ENCODE measurements at places on chromosomes 4 and X. TPM values are rescaled to one million over a fixed set of nuclear protein-coding genes. Genes with fewer than 3 reads are reported as not detected.

RAB39B gene
- 0.85 TPM for total RNA-seq

MAGEA8 gene
- not detected for total RNA-seq

IBSP gene
- total RNA-seq: 0.16 TPM

MTNR1A gene
- total RNA-seq: 0.32 TPM

CSAG2 gene
- total RNA-seq: not detected

GRPR gene
- total RNA-seq: 16.9 TPM

FAM149A gene
- 4.1 TPM for total RNA-seq

RADX gene
- 1.7 TPM for total RNA-seq

F11 gene
- total RNA-seq: not detected

ADH4 gene
- total RNA-seq: 0.81 TPM

PNMA3 gene
- total RNA-seq: 0.12 TPM

FABP2 gene
- not detected for total RNA-seq

ZCCHC12 gene
- total RNA-seq: not detected

PTCHD1 gene
- total RNA-seq: not detected

LEF1 gene
- 49.1 TPM for total RNA-seq

SCD5 gene
- 68.0 TPM for total RNA-seq

KCNE5 gene
- 0.24 TPM for total RNA-seq

NLRP2B gene
- not detected for total RNA-seq

HS3ST1 gene
- total RNA-seq: 0.16 TPM

EMD gene
- 39.7 TPM for total RNA-seq

ZNF732 gene
- 1.7 TPM for total RNA-seq

MMRN1 gene
- total RNA-seq: not detected

ALAS2 gene
- total RNA-seq: not detected

ADH7 gene
- total RNA-seq: 2.1 TPM

BTC gene
- 0.32 TPM for total RNA-seq

CFI gene
- total RNA-seq: 0.61 TPM

SATL1 gene
- total RNA-seq: not detected

LINC00632 gene
- 24.8 TPM for total RNA-seq

SPRY1 gene
- total RNA-seq: 19.6 TPM

CCSER1 gene
- 0.24 TPM for total RNA-seq

MYOZ2 gene
- not detected for total RNA-seq

OPN1MW gene
- total RNA-seq: not detected

SERTM2 gene
- total RNA-seq: not detected

ELMOD2 gene
- 25.1 TPM for total RNA-seq

STBD1 gene
- 6.8 TPM for total RNA-seq

SHROOM3 gene
- total RNA-seq: 27.7 TPM

MAGEH1 gene
- 27.8 TPM for total RNA-seq

KLHL4 gene
- under 0.01 TPM for total RNA-seq

AVPR2 gene
- not detected for total RNA-seq

POLR2B gene
- total RNA-seq: 87.7 TPM

MFAP3L gene
- 6.5 TPM for total RNA-seq

RLIM gene
- total RNA-seq: 76.4 TPM

SSX1 gene
- total RNA-seq: not detected

MAGEA11 gene
- not detected for total RNA-seq

NUDT10 gene
- 3.3 TPM for total RNA-seq

CENPVL1 gene
- not detected for total RNA-seq

GAGE12H gene
- not detected for total RNA-seq

TGIF2LX gene
- total RNA-seq: not detected

SMR3B gene
- not detected for total RNA-seq

CSAG1 gene
- total RNA-seq: not detected

DDIT4L gene
- total RNA-seq: 7.2 TPM

NWD2 gene
- total RNA-seq: not detected

SLC4A4 gene
- total RNA-seq: 0.85 TPM

TCEAL5 gene
- not detected for total RNA-seq

KLHL13 gene
- 1.3 TPM for total RNA-seq

DOK7 gene
- total RNA-seq: not detected

UGT8 gene
- total RNA-seq: 0.49 TPM

ANXA10 gene
- total RNA-seq: not detected

CSAG3 gene
- not detected for total RNA-seq

SOD3 gene
- 17.2 TPM for total RNA-seq
